ENCODE measurements at places on chromosomes 1 and 21.

GRCh38 chr21:46234436-46234950, 5.9 kb upstream of the LSS start:
- H3K27me3 ChIP-seq, result no peaks in the 10 kb centered on the region
- H3K4me3 ChIP-seq, result no peak overlapping the region
- DNase-seq, result no peak
- H3K27ac ChIP-seq, result no peak overlapping the region
- peaks cover 47% of the 10 kb centered on the region for H3K36me3 ChIP-seq
- H3K4me1 ChIP-seq, result peaks cover 13% of the 10 kb centered on the region

GRCh38 chr1:44648529-44649250, 25.6 kb downstream of the TMEM53 start:
- no peak overlapping the region for H3K4me3 ChIP-seq
- no peaks in the 10 kb centered on the region for H3K27me3 ChIP-seq
- H3K27ac ChIP-seq, result no peak overlapping the region
- H3K4me1 ChIP-seq, result no peaks in the 10 kb centered on the region
- DNase-seq, result no peak

- no peak overlapping the region for H3K27ac ChIP-seq
- peaks cover 10% of the 10 kb centered on the region for H3K4me1 ChIP-seq
These were observed 20.7 kb upstream of the S100A2 start for GRCh38 chr1:153586347-153586746.

- H3K36me3 ChIP-seq, result no peaks in the 10 kb centered on the region
- no peak for DNase-seq
- H3K4me1 ChIP-seq, result peaks cover 53% of the 10 kb centered on the region
- no peak overlapping the region for H3K27ac ChIP-seq
- H3K4me3 ChIP-seq, result no peak overlapping the region
- no peaks in the 10 kb centered on the region for H3K27me3 ChIP-seq
These were observed 126.7 kb downstream of the HMCN1 start for GRCh38 chr1:185860859-185861258.
